ENCODE measurements at places on chromosomes 3 and 15. TPM values are rescaled to one million over a fixed set of nuclear protein-coding genes. Genes with fewer than 3 reads are reported as not detected.

DNA sequence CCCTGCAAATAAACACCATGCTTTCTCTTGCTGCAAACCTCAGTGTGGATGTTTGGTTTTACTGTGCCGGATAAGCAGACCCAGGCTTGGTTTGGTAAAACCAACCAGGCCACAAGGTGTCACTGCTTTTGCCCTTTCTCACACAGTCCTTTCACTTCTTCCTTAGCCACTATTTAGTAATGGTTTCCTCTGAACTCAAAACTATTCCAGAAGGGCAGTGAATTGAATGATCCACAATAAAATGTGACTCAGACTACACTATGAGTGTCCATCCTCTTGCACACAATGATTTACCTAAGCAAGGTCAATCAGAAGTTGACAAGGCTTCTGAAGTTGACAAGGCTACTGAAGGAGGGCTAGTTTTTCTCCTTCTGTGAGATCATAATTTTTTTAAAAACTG is 552.4 kb upstream of the CCDC54 start:
- DNase-seq = no peak

- no peak for DNase-seq
These were observed 14.8 kb downstream of the ARNT2 start for GRCh38 chr15:80418892-80419537.

Gene TRH
- 4.1 TPM for total RNA-seq

DNA sequence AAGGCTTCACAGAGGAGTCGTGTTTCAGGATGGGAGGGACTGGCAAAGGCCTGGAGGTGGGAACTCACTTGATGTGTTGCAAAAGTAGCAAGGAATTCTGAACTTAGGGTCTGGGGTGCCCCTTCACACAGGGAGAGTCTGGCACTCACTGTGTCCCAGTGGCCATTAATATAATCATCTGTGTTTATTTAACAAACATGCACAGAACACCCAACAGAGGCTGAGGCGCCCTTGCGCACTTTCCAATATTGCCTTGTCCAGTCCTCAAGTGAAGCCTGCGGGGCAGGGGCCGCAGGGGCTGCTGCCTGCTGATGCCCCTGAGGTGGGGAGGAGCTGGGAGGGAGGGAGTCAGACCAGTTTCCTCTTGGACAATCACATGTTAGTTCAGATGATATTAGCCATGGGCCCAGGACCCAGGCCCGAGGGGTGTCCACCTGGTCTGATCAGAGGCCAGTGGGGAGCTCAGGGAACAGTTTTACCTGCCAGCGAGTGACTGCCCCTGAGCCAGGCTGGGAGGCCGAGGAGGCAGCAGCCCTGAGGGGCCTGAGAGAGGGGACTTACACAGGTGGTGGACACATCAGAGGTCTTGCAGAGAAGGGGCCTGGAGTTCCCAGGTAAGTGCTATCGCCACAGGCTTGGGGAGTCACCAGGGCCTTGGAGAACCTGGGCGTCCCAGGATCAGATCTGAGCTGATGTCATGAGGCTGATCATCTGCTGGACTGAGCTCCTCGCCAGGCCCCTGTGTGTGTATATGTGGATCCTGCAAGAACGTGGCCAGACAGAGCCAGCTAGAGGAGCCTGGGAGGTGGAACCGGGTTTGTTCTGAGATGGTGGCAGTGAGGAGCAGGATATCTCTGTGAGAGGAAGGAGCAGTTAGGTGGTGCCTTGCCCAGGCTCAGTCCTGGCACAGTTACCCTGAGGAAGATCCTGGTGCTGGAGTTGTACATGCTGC is 13.8 kb upstream of the TXNRD3 start:
- no peak for DNase-seq

DNA sequence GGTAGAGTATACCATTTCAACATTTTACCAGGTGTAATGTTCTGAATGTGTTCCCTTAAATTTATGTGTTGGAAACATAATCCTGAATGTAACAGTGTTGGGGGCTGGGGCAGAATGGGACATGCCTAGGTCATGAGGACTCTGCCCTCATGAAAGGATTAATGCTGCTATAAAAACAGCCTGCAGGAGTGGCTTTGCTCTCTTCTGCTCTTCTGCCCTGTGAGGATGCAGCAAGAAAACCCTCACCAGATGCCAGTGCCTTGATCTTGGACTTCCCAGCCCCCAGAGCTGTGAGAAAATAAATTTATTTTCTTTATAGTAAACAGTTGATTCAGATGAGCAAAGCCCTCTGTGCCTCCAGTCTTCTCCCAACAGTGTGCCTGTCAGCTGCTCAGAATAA is 326.0 kb upstream of the ONECUT1 start:
- DNase-seq = no peak

Gene GABRR3
- total RNA-seq = not detected

Measured in frontal cortex (tissue), 4 donors.